ENCODE measurements at places on chromosomes 2 and 18.

GRCh38 chr2:53500181-53500580 lies 267.4 kb upstream of the CHAC2 start:
- no peak for DNase-seq

DNA sequence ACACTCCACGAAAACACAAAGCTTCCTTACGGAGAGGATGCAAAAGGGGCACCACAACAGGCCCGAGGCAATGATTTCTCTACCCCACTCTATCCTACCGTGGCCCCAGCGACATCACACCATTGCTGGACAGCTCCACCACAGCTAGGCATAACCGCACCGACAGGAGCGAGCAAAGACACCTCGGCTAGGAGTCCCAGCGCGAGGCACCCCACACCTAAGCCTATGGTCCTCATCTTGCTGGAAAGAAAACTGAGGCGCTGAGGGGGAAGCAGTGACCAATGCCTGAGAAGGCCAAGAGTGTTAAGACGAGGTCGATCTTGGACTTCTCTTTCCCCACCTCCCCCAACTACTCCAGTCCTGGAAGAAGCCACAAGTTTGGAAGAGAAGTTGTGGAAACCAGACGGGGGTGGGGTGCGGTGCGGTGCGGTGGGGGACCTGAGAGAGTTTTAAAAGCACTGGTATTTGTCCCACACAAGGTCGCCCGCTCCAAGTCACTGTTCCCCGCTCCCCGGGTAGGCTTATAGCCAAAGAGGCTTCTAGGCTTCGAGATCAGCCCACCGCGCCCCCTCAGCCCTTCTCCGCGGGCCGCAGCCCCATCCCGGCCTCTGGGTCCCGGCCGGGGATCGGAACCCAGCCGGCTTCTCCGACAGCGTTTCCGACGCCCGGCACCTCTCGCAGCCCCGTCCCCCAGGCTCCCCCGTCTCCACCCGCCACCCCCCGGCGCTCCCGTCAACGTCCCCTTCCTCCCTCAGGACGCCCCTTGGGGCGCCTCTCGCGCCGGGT lies 766 bp downstream of the PDE6D start:
- peak; percentile 10 for DNase-seq

- peak; percentile 42 for DNase-seq
These were observed 78.8 kb downstream of the NABP1 start for GRCh38 chr2:191756761-191757160.

- DNase-seq = peak; percentile 62
These were observed 673 bp downstream of the PCBP1 start for GRCh38 chr2:70087702-70088597.

DNA sequence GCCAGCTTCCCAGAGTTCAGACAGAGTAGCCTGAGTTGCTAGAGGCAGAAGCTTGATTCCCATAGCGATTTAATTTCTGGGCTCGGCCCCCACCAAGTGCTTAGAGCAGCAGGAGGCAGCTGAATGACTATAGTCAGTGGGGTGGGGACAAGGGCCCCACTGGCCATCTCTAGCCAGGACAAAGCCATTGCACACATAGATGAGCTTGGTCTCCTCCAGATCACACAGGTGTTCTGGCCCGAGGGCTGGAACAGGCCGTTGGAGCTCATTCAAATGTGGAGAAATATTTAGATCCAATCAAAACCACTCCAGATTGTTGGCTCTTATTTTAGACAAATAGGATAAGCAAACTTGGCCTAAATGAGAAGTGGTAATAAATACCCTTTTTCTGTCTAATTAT lies 287.3 kb upstream of the NCKAP5 start:
- no peak for DNase-seq
